Psoas muscle (tissue), 8 donors: ENCODE measurements at places on chromosomes 4 and X. TPM values are rescaled to one million over a fixed set of nuclear protein-coding genes. Genes with fewer than 3 reads are reported as not detected.

STAP1 gene
- 0.23 TPM for total RNA-seq

CT47A7 gene
- total RNA-seq = not detected

SLC9B1 gene
- total RNA-seq = not detected

PCDH18 gene
- total RNA-seq = 3.0 TPM

METAP1 gene
- 18.2 TPM for total RNA-seq
